ENCODE measurements at places on chromosomes 2 and 18.

DNA sequence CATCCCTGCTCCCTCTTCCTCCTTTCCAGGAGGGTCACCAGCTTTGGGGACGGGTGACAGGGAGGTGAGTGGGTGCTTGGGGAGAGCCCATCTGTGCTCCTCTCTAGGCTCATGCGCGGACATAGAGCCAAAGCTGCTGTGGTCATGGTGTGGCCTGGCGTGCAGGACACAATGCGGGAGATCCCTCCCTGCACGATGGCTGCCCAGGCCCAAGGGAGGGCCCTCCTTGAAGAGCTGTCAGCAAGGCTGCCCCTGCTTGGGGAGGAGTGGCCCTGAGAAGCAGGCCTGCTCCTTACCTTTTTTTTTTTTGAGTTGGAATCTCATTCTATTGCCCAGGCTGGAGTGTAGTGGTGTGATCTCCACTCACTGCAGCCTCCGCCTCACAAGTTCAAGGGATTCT is 111.4 kb downstream of the DYSF start:
- no peak for DNase-seq

GRCh38 chr18:73791081-73791480 is 356.6 kb downstream of the FBXO15 start:
- no peak for DNase-seq

DNA sequence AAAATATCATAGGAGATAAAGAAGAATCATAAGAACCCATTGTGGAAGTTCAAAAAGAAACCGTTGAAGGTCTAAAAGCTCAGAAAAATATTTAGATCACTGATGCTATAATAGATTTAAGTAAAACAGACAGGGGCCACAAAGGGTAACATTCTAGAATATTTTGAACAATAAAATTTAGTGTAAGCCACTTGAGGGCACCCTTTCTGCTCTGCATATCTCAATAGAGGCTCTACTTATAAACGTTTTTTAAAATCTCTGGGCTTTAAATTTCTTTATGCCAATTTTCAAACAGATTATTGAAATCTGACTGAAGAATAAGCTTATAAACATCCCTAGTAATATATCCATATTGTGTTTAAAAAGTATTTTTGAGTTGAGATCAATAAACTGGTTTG is 57.6 kb upstream of the IL1RL1 start:
- DNase-seq, result no peak

DNA sequence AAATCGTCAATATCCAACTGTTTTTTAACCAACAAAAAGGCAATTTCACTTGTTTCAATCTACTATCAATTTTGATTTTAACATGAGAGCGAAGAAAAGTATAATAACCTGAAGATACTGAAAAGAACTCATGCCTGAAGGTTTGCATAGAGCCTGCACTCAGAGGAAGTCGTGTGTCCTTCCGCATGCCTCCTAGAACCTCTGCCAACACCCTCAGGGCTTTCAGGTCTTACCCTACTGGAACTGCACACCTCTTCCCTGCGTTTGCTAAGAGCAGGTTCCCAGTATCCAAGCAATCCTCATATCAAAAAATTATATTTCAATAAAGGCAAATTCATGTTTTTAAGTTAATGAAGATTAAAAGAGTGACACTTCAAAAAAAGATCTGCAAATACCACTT is 74.7 kb downstream of the PIAS2 start:
- no peak for DNase-seq

DNA sequence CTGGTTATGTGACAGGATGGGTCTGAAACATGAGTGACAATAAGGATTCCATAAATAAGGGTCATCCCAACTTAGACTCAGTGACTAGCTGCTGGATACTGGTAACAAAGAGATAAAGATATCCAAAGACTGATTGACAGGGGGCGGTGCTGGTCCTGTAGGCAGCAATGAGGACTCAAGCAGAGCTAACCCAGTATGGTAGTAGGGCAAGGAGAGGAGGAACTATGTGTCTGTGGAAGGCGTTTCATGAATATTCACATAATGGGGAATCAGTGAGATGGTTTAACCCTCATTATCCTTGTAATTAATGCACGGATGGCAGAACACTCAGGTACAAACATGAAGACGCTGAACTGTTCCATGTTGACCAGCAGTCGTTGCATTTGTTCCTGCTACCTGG is 102.5 kb upstream of the EML6 start:
- DNase-seq, result no peak

- no peak for DNase-seq
Measured at GRCh38 chr2:218798767-218799504, 17.0 kb downstream of the CYP27A1 start.

DNA sequence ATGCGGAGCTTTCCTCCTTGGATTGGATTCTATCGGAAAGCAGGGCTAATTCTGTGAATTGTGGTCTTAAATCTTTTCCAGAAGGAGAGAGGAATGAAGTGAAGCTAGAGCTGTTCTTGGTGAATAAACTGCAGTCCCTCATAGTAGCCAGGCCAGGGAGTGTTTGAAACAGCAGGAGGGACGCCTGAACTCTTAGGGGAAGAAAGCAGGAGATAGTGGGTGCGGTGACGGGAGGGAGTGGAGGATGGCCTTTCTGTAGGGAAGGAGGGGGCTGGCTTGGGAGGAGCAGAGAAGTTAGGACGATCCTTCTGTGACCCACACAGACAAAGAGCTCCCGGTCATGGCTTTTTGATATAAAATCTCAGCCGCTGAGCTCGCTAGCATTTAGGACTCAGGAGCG is 47.5 kb upstream of the KCNF1 start:
- no peak for DNase-seq

- no peak for DNase-seq
Measured at GRCh38 chr2:120365236-120365793, 19.4 kb downstream of the INHBB start.

DNA sequence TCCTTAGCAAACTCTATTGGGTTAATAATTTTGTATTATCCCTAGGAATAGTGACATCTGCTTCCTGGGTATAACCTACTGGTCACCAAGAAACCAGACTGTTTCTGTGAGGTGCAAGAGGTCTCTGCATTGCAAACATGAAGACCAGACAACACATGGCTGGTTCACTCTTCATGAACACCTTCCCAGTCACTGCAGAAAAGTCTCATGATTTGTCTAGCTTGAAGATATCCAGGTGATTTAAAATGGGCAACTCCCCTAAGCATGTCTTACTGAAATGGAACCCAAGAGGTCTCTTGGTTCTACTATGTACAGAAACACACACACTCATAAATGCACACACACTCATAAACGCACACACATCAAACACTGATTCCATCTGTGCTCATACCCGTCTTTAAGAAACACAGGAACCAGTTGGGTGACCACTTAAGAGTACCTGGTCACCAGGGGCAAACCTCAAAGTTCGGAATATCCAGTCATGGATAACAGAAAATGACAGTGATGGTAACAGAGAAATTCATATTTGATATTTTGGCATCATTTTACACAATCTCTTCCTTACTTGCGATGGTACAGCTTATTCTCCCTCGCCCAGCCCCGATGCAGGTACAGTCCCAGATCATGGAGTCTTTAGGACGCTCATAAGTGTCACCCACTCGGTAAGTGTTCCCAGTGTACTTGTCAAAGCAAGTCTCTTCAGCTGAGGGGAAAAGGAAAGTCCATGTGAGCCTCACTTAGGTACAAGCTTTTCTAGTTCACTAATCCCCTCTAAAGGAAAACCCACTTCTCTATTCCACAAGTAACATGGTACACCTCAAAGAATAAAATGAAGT is 2.9 kb downstream of the FN1 start:
- no peak for DNase-seq

- no peak for DNase-seq
Measured at GRCh38 chr2:113157897-113158753, 15.6 kb upstream of the PSD4 start.

DNA sequence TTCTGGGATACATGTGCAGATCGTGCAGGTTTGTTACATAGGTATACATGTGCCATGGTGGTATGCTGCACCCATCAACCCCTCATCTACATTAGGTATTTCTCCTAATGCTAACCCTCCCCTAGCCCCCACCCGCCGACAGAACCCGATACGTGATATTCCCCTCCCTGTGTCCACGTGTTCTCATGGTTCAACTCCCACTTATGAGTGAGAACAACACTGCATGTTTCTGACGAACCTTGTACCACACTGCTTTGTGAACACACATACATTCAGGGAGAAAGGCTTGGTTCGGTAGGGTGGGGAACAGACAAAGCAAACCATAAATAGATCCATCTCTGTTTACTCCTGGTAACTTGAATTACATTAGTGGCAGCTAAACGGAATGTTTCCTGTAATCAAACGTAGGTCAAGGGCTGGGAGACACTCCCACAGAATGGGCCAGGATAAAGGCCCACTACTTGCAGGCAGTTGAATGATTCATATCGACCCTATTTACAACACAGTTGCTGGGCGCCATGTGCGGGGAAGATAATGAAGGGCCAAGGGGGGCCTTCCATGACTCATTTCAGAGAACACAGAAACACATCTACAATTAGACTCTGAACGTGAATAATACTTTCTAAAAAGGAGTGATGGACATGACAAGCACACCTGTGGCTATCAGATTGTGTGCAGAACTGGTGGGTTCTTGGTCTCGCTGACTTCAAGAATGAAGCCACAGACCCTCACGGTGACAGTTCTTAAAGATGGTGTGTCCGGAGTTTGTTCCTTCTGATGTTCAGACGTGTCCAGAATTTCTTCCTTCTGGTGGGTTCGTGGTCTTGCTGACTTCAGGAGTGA is 56.8 kb upstream of the KIDINS220 start:
- no peak for DNase-seq

DNA sequence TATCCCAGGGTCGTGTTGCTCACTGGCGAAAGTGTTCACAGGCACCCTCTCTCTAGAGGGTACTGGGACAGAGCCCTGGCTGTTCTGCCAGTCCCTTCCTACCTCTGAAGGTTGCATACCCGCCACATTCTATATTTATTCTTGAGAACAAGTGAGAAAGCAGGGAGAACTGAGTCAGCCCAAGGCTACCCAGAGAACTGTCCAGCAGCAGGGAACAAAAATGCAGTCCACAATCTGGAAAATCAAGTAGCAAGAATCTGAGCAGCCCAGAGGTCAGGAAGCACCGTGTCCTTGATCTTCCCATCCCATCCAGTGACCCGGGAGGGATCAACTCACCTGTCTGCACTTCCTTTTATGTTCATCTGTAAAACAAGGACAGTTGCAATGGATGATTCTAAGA is 164.1 kb downstream of the FBXO15 start:
- DNase-seq, result no peak

DNA sequence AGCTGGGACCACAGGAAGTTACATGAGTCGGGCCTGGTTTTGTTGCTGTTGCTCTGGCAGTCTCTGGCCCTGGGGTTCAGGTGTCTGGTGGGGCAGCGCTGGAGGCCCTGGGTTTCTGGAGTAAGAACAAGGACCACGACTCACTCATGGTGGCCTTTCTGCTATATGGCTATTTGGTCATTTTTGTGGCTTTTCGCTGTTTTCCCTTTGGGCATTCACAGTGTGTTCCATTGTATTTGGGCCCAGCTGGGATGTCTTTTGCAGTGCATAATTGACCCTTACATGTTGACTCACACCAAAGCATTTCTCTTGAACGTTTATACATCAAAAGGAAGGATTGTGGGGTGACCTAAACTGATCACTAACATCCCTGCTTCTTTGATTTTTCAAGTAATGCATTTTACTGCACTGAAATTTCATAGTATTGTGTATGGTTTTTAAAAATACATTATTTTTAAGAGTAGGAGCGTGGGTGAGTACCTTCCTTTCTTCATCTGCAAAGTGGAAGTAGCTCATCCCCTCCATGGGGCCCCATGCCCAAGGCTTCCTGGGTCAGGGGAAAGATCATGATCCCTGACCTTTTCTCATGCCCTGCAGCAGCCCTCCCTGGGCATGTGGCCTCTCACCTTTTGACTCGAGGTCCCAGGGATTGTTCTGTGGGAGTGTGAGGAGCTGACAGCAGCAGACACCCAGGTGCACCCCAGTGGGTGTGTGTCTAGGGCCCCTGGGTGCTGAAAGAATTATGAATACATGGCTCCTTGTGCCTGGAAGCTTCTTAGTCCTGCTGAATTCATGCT is 225.5 kb downstream of the AGAP1 start:
- no peak for DNase-seq

DNA sequence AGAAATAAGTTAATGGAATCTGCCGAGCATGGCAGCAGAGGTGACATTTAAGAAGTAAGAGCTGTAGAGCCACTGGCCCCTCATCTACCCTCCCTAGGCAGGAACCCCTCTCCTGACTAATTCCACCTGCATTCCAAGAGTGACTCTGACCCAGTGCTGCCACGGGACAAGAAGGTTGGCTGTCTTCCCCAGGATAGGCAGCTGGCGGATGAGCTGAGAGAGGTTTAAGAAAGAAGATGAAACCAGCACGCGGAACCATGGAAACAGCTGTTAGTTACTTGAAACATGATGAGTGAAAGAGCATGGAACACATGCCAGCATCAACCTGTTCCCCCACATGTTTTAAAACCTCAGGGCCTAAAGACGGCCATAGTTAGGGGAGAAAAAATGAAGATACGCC is 74.1 kb downstream of the RND3 start:
- DNase-seq, result no peak

GRCh38 chr2:29799628-29800027 is 121.8 kb downstream of the ALK start:
- DNase-seq, result no peak

DNA sequence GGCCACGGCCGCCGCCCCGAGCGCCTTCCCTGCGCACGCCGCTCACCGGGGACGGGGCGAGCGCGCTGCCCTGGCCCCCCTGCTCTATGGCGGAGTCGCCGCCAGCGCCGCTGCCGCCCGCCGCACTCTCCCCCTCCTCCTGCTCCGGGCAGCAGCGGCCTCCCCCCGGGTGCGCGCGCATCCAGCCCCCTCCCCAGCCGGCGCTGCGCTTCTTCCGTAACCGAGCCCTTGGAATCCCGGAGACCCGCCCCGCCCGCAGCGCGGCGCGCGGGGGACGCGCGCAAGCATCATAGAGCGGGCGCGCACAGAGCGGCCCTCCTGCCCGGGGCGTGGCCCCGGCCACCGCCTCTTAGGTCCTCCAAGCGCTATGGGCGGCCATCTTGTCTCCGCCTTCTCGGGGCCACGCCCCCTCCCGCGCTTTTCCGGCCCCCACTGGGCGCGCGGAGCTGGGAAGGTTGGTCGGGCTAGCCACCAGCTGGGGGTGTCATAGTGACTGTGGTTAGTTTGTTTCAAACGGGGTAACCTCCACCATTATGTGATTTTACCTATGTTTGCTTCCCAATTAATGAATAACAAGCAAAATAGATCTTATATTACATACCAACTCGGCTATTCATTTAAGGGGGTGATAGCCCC is at the start of gene MBD2:
MBD2 (minus strand) TSS at position 291 of the 636 bp plus-strand sequence; CDS start at position 181, 110 bp downstream.
- peak; percentile 91 for DNase-seq

DNA sequence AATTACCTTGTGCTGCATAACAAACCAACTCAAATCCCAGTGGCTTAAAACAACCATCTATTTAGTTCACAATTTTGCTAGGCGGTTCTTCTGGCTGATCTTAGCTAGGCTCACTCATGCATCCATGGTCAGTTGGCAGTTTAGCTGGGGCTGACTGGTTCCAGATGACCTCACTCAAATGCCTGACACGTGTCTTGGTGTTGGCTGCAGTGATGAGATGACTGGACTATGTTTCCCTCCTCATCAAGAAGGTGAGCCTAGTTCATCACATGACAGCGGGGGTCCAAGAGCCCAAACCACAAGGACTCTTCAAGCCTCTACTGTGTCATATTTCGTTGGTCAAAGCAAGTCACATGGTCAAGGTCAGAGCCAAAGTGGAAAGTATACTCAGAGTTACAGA is 42.7 kb upstream of the ACTR3 start:
- DNase-seq, result no peak

Measured in effector memory CD4-positive, alpha-beta T cell (primary cell).